A549 treated with CORT108297 at 1 μM for 4 hours (cell line): ENCODE measurements at places on chromosomes 3 and 15. TPM values are rescaled to one million over a fixed set of nuclear protein-coding genes. Genes with fewer than 3 reads are reported as not detected.

KBTBD13 gene
- not detected in 5 replicates for total RNA-seq

GOLGA6B gene
- 0.05 TPM in 1 of 5 replicates, not detected in the others for total RNA-seq

CPEB1 gene
- 2.9 to 3.6 TPM (median 3.3 TPM) in 5 replicates for total RNA-seq

CCR3 gene
- not detected in 5 replicates for total RNA-seq

SEMA3G gene
- 0.09 to 0.32 TPM (median 0.17 TPM) in 5 replicates for total RNA-seq

RASGRP1 gene
- 0.16 to 0.36 TPM (median 0.25 TPM) in 5 replicates for total RNA-seq

CYP1A1 gene
- total RNA-seq, result 1.3 to 2.5 TPM (median 2.0 TPM) in 5 replicates

PIF1 gene
- 12.6 to 23.0 TPM (median 19.2 TPM) in 5 replicates for total RNA-seq

ZNF774 gene
- total RNA-seq, result 0.53 to 1.0 TPM (median 0.61 TPM) in 5 replicates

GP9 gene
- not detected in 5 replicates for total RNA-seq

PHLDB2 gene
- total RNA-seq, result 15.6 to 26.6 TPM (median 24.5 TPM) in 5 replicates

INSYN1 gene
- 1.3 to 1.8 TPM (median 1.5 TPM) in 5 replicates for total RNA-seq

LRRK1 gene
- total RNA-seq, result 17.8 to 23.8 TPM (median 23.0 TPM) in 5 replicates

MKRN2OS gene
- total RNA-seq, result not detected in 5 replicates

SLC9C1 gene
- total RNA-seq, result not detected in 5 replicates

SMAD3 gene
- total RNA-seq, result 140 to 202 TPM (median 190 TPM) in 5 replicates

GNAT1 gene
- total RNA-seq, result 0.06 TPM in 1 of 5 replicates, not detected in the others

PDE8A gene
- 26.3 to 31.9 TPM (median 30.6 TPM) in 5 replicates for total RNA-seq

SRGAP3 gene
- 0.47 to 1.2 TPM (median 0.61 TPM) in 5 replicates for total RNA-seq

SH2D7 gene
- total RNA-seq, result not detected in 5 replicates

KLF15 gene
- 0.06 to 0.11 TPM (median 0.10 TPM) in 5 replicates for total RNA-seq

ISLR gene
- 0.25 to 0.45 TPM (median 0.35 TPM) in 5 replicates for total RNA-seq

OGG1 gene
- 15.7 to 20.8 TPM (median 18.4 TPM) in 5 replicates for total RNA-seq

NAALADL2 gene
- total RNA-seq, result 0.14 to 0.42 TPM (median 0.20 TPM) in 4 of 5 replicates, not detected in the other

C3orf85 gene
- total RNA-seq, result not detected in 5 replicates

CNTN3 gene
- not detected in 5 replicates for total RNA-seq

PCLAF gene
- total RNA-seq, result 155 to 286 TPM (median 160 TPM) in 5 replicates

UROC1 gene
- total RNA-seq, result not detected in 5 replicates

PRR20G gene
- 0.13 to 0.19 TPM (median 0.17 TPM) in 3 of 5 replicates, not detected in the others for total RNA-seq

CCNDBP1 gene
- 23.9 to 29.1 TPM (median 26.7 TPM) in 5 replicates for total RNA-seq

P2RY12 gene
- not detected in 5 replicates for total RNA-seq

P2RY14 gene
- not detected in 5 replicates for total RNA-seq

MOBP gene
- 0.06 to 0.07 TPM in 2 of 5 replicates, not detected in the others for total RNA-seq

ADAMTSL3 gene
- 0.25 to 0.66 TPM (median 0.53 TPM) in 5 replicates for total RNA-seq

CHRFAM7A gene
- total RNA-seq, result 4.5 to 7.5 TPM (median 7.2 TPM) in 5 replicates

TRIM59 gene
- total RNA-seq, result 9.3 to 12.0 TPM (median 9.4 TPM) in 5 replicates

DOCK3 gene
- 0.27 to 0.40 TPM (median 0.39 TPM) in 5 replicates for total RNA-seq

MAGEL2 gene
- 0.01 to 0.02 TPM in 2 of 5 replicates, not detected in the others for total RNA-seq

ALDH1A2 gene
- 0.34 to 0.61 TPM (median 0.44 TPM) in 4 of 5 replicates, not detected in the other for total RNA-seq

SLC51A gene
- total RNA-seq, result not detected in 5 replicates
